ENCODE measurements at places on chromosomes 4 and X.

GRCh38 chr4:38621028-38621684, 42.8 kb upstream of the KLF3 start:
- no peak for DNase-seq

DNA sequence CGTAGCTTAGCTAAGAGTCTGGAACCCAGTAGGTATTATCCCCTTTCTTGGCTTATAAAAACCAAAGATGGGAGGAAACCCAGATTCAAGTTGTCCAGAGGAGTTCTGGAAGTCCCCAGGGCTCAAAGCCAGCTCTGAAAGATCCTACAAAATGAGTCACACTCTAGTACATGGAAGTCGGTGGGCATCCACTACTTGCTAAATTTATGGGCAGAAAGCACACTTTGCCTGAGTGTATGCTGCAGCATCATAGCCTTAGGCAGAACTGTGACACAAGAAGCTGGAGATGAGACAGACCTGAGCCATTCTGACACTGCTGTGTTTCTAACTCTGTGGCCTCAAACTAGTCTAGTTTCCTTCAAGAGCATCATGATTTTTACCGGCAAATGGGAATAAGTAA, 429.3 kb downstream of the AFF2 start:
- DNase-seq = no peak

DNA sequence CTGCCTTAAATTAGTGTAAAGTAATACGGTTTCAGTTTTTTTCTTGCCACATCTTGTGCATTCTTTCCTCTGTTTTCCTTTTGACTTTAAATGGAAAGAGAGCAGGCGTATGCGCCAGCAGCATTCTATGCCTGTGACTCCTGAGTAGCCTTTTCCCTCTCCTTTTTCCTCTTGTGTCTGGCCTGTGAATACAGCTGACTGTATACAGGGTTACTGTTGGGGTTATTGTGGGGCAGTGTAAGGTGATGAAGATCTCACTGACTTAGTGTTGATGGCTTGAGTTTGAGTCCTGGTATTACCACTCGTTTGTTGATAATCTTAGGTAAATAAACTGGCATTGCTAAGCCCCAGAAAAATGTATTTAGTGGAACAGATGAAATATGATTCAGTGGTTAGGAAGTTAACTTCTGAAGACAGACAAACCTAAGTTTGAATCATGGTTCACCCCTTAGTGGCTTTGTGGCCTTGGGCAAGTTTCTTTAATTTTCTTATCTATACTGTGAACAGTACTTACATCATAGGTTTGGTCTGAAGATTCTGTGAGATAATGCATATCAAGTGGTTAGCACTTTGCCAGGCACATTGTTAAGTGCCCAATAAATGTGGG, 105.1 kb downstream of the FNIP2 start:
- DNase-seq = no peak

- DNase-seq = no peak
These were observed 434.9 kb downstream of the ARHGAP24 start for GRCh38 chr4:85909851-85910250.

DNA sequence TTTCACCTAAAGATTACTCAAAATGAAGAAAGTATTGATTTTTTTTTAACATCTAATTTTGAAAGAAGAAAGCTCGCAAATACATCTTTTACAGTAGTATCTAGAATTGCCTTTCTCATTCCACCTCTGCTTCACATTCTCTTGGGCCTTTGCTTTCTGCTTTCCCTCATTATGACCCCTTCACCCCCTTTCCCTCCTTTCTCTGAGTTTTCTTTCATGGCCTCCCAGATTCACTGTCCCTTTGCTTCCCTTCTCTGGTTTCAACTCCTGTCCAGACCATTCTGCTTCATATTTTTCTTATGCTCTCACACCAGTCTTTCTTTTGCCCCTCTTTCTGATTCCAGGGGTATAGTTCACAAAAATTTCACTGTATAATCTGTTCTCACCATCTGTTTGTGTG, 29.0 kb downstream of the ADH5 start:
- DNase-seq = no peak

DNA sequence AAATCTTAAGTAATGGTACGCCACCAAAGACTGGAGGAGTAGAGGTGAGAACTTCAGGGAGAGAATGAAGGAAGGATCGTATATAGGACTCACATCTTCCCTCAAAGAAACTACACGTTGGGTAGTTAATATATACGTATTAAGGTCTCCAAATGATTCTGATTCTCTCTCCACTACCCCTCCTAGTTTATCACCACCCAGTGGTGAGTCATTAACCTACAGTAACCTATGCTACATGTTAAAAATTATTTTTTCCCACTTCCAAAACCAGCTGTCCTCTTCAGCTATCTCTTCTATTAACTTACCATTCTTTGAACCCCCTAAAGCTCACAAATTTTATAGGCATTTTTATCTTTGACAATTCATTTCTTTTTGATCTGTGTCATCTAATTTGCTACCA, 69.7 kb downstream of the RPS6KA6 start:
- no peak for DNase-seq

- no peak for DNase-seq
These were observed 41.9 kb upstream of the SOD3 start for GRCh38 chr4:24753519-24753918.

- DNase-seq = no peak
These were observed 8.8 kb upstream of the GEMIN8 start for GRCh38 chrX:14038375-14039085.

DNA sequence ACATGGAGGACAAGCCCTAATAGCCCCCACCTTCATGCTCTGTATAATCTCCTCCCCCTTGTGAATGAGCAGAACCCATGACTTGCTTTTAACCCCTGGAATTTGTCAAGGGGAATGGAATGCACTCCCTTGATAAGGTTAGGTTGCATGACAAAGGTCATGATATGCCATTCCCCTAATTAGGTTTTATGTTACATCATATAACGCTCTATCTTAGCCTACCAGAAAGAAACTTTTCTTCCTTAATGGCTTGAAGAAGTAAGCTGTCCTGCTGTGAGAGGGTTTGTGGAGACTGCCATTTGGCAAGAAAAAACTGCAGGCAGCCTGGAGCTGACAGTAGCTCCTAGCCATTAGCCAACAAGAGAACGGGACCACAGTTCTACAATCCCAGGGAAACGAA, 399.8 kb upstream of the MAD2L1 start:
- no peak for DNase-seq

DNA sequence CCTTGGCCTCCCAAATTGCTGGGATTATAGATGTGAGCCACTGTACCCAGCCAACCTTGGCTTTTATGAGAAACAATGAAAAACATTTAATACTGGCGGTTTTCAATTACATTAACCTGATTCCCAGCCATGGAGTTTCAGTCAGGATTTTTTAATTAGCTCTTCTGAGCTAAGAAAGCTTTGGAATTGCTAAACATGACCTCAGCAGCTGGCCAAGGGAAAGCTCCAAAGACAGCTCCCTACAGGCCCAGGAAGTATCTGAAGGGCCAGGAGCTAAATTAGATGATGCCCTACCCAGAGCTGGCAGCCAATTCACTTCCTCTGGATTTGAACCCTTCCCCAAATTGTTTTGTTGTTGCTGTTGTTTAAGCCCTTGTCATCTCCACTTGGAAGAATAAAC, 26.5 kb upstream of the FUNDC1 start:
- DNase-seq = no peak

DNA sequence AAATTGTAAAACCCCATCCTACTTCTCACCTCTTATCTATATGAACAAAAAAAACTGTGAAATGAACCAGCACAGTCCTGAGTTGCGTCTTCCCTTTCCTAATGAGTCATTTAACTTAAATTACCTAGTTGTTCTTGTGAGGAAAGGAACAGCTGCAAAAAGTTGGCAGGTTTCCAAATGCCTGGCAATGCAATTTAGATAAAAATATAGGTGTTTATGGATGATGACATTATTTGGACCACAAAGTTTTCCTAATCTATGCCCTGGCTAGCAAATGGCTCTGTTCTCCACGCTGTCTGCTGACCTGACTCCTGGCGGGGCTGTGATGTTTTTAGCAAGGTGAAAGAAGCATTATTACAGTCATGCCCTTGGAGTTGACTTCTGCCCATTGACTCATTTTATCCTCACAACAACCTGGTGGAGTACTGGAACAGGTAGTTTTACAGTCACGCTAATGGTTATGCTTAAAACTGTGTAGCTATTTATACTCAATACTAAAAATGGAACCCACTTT, 29.8 kb upstream of the RELL1 start:
- DNase-seq = peak; percentile 10

All from NCI-H2171 (cell line).